ENCODE measurements at places on chromosomes 2 and 18.

GRCh38 chr18:48994926-48995835 lies 44.4 kb upstream of the SMAD7 start:
- DNase-seq: no peak

DNA sequence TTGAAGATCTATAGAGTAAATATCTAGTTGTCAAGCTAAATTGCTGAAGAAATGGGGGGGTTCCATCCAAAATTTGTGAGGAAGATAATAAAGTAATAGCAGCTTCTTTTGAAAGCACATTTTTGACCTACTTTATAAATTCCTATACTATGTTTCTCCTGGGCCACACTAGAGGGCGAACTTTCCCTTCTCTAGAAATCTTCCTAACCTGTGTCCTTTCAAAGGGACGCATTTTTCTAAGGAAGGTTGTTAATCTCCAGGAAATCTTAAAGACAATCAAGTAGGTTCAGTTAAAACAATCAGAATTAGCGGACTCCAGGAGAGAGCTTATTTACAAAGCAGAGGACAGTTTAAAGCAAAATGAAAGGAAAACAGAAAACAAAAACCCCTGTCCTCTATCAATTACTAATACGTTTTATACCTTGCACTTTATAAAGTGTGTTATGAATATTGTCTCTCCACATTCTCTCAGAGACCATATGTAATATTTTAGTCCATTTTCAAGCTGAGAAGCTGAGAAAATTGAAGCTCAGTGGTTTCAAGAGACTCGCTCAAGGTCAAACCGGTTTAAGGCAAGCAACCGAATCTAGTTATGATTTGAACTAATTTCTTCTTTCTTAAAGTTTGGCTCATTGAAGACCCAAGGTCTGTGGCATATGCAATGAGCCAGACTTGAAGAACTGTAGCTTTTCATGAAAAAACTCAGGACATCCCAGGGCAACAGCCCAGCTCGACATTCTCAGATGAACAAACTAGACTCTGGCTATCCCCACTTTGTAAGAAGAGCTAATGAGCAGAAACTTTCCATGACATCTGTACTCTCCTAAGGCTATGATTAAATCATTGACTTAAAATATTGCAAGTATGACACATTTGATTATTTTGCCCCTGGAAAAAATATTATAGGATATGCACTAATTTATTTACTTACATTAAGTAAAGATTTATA lies 273.6 kb downstream of the PAX3 start:
- DNase-seq: no peak

DNA sequence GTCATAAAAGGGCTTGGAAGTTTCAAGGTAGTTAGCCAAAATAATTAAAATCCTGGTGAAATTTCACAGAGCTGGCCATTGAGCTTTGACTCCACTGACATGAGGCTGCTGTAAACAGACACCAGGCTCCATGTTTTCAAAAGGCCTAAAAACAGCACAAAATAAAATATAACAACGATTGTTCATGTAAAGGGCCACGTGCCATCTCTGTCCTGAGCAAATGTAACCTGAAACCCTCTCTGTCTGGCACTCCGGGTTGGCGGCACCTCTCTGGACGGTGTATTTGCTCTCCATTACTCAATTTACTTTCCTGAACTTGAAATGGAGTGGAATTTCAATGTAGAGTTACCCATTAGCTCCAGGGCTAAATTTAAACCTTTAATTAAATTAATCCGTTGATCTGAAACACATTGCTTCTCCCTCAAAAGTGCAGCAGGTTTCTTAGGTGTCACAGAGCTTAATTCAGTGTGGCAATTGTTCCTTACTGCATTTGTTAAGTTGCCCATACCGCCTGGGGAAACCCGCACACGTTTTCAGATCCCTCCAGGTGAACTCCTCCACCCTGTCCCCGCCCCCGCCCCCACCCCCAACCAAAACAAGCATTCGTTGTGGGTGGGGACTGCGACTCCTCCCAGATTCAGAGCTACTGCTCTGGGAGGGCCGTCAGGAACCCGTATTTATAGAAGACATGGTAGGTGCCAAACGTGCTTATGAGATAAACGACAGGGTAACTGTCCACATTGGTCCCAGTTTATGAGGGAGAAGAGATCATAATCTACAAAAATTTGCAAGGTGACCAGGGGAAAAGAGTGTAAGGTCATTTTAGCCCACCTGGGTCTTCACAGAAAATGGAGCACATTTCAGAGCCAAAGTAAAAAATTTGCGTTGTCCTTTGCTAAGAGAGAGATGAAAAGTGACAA lies 1.2 kb upstream of the CABLES1 start:
- DNase-seq: peak; percentile 65

DNA sequence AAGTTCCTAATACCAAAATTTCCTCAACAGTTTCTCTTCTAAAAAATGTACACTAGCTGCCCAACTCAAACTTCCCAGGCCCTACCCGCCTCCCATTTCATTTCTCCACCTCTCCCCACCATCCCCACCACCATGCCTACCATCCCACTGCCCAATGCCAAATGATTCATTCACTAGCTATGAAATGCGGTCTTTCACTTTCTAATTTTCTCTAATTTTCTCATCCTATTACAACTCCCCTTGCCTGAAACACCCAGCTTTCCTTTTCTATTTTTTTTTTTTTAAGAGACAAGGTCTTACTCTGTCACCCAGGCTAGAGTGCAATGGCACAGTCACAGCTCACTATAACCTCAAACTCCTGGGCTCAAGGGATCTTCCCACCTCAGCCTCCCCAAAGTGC lies 38.4 kb downstream of the KIDINS220 start:
- DNase-seq: no peak

DNA sequence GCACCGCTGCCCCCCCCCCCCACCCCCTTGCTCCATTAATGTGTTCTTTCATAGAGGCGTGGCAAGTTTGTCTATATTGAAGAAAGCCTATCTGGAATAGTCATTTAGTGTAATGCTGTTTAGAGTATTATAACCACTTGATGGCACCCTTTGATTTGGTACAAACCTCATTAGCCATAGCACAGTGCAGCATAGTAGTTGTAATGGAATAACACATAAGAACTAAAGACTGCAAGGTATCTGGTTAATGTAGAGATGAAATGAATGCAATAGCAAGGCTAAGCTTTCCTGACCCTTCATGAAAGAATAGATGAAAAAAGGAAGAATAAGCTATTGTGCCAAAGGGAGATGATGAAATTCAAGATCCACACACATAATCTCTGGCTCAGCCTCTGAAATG lies 81.9 kb downstream of the EHBP1 start:
- DNase-seq: no peak

- no peak for DNase-seq
These were observed 140.9 kb downstream of the DYM start for GRCh38 chr18:49319590-49319989.

- DNase-seq: no peak
These were observed 14.6 kb upstream of the DYNC2LI1 start for GRCh38 chr2:43759195-43759594.

DNA sequence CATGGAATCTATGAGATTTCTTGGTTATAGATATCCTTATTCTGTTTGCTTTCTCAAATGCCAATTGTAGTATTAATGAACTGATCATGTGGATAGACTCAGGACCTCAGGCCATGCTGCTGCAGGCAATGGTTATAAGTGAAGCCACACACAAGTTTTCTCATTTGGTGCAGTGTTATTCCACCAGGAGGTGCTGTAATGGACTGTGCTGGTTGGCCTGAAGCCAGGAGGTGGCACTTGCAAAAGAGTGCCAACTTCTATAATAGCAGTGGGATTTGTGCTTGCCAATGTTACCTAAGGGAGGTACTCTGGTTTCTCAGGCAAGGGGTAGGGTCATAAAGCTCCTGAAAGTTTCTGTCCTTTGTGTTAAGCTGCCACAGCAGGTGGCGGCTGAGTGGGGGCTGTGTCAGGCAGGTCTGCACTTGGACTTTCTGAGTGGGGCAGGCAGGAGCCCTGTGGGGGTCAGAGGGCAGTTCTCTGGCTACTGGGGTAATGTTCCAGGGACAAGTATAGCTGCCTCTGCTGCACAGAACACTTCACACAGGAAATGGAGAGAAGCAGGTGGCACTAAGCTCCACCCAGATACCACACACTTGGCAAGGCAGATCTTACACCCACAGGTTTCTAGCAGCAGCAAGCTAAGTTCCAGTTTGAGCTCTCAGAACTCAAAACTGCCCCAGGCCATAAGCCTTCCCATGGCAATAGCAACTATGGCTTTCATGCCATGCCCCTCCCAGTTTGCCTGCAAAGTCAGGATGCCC lies 352.6 kb upstream of the CWC22 start:
- no peak for DNase-seq

GRCh38 chr2:112239862-112240261 lies 15.0 kb downstream of the ZC3H8 start:
- no peak for DNase-seq

GRCh38 chr2:200305797-200306195 lies 697 bp upstream of the SPATS2L start:
- DNase-seq: no peak

DNA sequence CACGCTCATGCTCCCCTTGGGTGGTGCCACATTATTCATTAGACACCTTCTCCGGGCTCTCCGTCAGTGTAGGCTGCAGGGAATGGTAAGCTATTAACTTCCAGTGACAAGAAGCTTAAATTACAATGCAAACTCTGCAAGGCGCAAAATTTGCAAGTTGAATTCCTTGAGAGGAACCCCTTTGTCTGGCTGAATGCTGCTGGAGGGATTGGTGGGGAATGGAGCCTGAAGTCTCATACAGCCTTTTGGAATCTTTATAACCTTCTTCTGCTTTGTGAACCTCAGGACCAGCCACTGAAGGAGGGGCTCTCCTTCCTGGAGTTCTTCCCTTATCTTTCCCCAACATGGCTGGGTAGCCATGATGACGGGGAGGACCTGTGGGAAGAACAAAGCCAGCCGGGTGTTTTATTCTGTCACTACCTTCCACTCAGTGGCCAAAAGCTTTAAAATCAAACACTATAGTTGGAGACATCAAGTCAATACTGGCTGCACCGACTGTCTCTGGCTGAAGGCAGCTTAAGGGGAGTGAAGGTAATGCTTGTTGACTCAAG lies 220.9 kb upstream of the EPHA4 start:
- no peak for DNase-seq

DNA sequence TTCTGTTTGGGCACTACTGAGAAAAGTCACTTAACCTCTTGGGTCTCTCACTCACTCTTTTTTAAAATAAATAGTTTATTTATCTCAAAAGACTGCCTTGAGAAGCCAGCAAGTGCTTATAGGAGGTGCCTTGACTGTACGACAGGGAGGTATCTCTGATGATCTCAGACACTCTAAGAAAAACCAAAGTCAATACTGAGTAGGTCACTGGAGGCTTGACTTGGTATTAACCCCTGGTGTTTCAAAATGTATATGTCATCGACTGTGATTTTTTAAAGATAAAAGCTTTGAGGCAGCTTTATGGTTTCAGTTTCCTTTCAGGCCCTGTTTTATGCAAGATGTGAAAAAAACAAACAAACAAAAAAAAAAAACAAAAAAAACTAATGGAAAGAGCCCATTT lies 33.7 kb downstream of the MREG start:
- no peak for DNase-seq

DNA sequence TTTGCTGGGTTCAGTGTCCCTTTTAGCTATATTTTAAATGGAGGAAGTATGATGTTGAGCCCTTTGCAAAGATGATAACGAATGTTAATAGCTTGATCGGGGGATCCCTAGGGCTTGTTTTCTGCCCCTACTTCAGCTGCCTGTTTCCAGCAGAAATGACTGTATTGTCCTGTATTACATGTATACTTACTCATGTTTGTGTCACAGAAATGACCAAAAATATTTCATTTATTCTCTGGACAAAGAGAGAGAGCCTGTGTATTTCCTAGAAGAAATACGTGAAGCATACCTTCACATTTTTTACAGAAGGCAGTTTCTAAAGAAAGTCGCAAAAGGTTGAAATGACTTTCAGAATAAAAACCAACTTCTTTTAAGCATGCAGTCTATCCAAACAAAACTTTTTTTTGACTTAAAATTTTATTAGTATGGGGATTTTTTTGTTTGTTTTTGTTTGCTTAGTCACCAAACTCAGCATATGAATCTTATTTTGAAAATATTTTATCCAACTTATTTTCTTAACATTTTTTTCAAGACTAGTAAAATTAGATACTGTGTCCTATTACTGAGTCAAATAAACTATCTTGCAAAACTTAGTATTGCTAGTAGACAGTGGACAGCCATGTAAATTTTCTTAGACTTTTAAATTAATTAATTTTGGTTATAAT lies 68.9 kb downstream of the PTRHD1 start:
- DNase-seq: no peak

DNA sequence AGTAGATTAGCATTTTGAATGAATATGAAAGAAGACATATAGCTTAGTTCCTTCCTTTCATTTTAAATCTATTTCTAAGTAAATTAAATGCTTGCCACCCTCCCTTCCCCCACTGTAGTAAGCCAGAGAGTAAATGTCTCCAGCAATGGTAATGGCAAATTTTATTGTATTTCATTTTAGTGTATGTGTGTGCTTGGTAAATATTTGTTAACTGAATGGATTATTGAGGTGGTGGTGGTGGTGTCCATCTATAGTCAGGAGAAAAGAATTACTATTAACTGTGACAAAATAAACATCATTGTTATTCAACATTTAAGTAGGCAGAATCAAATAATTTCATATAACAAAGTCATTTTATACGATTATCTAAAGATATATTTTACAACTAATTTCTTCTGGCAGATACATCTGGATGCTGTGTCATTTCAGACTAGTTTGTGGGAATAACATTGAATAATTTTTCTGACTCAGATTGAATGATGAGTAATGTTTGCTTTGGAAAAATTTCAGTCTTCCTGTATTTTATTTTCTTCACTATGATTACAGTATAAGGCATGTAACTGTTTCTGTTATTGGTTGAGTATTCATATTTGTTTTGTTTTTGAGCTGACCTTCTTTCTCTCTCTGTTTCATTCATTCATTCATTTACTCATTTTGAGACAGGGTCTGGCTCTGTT lies 18.3 kb downstream of the ASXL3 start:
- no peak for DNase-seq

DNA sequence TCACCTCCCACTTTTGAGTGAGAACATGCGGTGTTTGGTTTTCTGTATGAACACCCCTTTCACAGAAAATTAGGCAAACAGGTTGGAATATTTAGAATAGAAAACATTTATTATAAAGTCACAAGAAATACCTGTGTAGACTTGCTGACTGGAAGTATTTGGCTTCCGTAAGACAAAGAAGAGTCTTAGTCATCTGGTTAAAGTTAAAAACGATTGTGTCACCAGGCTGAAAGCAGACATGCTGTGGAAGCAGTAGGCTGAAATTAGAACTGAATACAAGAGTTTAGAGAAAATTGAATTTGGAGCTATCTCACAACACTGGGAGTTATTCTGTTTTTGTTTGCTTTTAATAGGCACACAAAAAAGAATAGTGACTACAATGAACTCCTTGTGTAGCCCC lies 16.2 kb upstream of the CLASP1 start:
- no peak for DNase-seq

GRCh38 chr18:25281556-25281955 lies 70.4 kb downstream of the ZNF521 start:
- no peak for DNase-seq
